ENCODE measurements at places on chromosomes 6 and 20.

- DNase-seq: no peak
These were observed 186.6 kb upstream of the OPRM1 start for GRCh38 chr6:153852481-153852880.

DNA sequence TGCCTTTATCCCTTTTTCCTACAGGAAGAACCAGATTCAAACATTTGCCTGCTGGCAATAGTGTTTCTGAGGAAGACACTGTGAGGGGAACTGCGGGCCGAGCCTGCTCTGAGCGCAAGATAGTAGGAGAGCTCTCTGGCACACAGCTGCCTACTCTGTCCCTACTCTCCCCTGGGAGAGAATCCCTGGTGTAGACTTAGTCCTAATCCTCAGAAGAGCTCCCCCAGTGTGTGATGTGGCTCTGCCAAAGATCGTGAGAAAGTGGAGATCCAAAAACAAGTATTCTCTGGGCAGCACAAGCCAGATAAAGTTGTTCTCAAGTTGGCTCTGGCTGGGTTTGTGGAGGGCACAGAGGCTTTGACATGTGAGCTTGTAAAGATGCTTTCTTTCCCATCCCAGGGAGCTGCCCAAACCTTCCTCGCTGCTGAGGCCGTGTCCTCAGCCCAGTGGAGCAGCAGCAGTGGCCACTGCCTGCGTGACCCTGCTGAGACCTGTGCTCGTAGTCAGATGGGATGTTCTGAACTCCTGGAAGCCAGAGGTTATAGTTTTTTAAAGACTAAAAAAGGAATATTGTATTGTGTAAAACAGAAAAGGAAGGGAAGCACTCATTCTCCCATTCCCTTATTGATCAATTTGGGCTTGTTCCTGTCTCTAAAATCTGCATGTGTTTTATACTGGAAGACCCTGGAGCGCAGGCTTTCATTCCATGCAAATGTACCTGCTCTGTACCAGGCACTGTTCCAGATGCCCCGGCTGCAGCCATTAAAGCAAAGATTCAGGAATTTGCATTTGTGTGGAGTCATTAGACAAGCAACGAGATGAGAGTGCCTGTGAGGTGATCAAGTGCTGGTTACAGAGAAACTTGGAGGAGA is 30.7 kb downstream of the PNLDC1 start:
- DNase-seq: no peak

GRCh38 chr6:170091639-170092579 is 199.0 kb downstream of the DLL1 start:
- no peak for DNase-seq

DNA sequence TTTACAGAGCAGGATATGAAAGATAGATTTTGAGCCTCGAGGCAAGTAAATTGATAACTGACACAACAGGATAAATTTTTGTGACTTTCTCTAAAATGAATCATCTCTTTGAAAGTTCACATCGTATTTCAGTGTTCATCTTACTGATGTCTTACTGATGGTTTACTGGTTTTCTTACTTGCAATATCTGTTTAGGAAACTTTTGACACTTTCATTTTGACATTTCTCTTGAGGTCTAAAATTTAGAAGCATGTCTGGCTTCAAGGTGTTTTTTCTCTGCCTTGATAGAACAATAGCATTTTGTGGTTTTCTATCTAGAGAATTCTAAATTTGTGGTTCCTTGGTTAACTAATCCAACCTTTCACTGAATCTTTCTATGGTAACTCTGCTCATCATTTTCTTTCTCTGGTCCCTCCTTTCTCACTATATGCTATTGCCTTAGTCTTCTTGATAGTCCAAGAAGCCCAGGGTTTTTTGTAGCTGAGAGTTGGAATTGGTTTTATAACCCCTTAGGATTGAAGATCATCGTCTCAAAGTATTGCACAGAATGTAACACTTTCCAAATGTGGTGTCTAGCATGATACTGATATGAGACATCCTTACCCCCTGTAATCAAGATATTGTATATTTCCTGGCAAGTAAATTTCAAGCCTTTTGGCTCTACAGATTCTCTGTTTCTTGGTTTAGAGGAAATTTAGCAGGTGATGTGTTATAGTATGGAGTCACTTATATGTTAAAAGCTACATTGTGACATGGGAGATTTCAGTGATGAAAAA is 98.7 kb downstream of the RNF144B start:
- DNase-seq: no peak

- DNase-seq: no peak
These were observed 21.2 kb downstream of the ROS1 start for GRCh38 chr6:117404548-117404947.

DNA sequence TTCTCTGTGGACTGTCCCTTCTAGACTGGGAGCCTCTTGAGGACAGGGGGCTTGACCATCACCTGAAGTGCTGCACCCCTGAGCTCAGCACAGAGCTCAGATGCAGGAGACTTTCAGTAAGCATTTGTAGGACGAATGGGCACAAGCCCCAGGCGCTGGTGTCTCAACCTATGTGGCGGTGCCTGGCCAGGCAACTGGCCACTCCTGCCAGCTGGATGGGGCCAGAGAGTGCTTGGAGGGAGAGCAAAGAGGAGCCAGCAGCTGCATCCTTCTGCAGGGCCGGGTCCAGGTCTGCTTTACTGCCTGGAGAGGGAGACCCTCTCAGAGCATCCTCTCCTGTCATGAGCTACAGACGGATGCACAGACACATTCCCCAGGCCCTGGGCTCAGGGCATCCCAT is 4.5 kb downstream of the PHACTR3 start:
- DNase-seq: no peak

DNA sequence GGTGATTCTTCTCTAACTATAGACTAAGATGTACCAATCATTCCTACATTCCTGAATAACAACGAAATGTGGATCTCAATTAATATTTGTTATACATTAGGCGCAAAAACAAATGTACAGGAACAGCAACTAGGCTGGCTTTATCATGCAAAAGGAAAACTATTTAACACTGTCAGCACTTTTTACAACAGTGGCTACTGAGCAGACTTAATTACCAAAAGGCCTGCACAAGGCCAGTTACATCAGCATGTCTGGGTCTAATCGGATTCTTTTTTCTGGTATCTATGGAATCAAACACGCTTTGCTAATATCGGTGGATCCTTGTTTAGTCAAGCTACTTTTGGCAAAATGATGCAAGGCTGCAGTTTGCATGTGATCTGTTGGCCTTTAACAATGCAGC is 176.5 kb downstream of the UBE3D start:
- no peak for DNase-seq

- no peak for DNase-seq
These were observed 237.2 kb upstream of the PRND start for GRCh38 chr20:4484379-4484997.

- DNase-seq: no peak
These were observed 235.0 kb downstream of the GMPR start for GRCh38 chr6:16473184-16473907.

- DNase-seq: no peak
These were observed 106.7 kb downstream of the SLX4IP start for GRCh38 chr20:10541668-10542411.

GRCh38 chr6:16730738-16731477 is 30.4 kb downstream of the ATXN1 start:
- DNase-seq: no peak

DNA sequence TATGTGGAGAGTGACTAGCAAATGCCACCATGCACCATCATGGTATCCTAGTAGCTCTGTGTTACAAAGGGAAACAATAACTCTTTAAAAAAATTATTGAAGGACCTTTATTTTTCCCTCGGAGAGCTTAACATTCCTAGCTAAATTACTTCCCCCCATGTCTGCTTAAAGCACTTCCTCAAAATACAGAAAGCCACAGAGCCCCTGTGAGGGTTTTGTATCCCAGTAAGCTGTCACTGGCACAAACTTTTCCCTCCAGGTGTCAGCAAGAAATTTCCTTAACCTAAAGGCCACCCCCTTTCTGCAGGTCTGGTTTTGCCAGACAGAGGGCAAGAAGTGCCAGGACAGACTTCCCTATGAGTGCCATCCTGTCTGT is 340.0 kb upstream of the PRDM1 start:
- DNase-seq: no peak

DNA sequence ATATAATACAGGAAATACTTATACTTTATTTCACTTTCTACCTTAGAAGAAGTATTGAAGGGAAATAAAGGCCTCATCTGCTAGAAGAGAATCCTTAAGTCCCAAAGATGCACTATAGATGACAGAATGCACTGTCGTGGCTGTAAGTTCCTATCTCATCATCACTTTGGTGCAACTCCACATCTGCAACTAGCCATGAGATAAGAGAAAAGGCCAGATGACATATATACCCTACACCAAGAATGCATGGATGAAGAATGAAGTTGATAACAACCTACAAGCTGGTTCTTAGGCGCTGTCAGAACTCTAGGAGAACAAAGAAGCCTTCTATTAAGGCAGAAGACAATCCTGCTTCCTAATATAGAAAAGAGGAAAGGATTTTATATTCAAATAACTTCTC is 11.6 kb upstream of the PLN start:
- no peak for DNase-seq

GRCh38 chr20:54340667-54341081 is 132.8 kb downstream of the PFDN4 start:
- DNase-seq: no peak

DNA sequence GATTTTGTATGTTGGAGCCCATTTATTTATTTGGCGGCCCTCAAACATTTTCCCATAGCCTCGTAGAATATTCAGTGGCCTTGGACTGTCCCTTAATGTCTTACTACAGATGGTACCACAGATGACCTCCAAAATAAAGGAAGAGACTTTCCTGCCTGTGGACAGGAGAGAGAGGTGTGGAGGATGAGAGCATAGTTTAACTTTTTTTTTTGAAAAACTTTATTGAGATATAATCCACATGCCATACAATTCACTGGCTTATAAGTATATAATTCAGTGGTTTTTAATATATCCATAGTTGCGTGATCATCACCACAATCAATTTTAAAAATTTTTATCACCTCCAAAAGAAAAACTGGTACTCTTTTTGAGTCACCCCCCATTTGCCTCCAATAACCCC is 4.6 kb upstream of the PPP1R16B start:
- no peak for DNase-seq

DNA sequence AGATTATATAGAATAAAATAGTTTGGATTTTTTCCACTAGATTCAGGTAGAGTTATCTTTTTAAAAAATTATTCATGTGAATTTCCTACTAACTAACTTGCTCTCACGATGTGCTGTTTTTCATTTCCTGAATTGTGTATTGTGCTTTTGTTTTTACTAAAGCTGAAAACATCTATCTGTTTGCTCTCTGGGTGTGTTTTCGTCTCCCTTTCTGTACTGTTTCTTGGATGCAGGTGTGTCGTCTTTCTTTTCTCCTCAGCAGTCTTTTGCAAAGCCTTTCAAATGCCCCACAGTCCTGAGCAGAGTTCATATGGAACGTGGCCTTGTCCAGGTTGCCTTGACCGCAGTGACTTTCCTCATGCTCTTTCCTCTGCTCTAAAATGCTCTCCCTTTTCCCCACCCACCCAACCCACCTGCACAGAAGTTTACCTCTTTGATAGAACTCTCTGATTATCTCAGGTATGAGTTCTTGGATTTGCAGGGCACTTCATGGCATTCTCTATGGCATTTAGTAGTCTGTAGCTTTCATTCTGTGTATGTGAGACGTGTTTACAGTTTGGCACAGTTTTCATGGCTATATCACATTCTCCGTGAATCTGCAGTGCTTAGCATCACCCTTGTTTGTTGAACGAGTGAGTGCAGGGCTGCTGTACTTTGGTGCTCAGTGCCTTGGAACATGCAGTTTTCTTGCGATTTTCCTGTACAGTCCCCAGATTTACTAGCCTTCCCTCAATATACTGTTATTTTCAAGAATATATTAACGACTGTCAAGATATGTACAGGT is 77.1 kb downstream of the FARS2 start:
- DNase-seq: no peak

DNA sequence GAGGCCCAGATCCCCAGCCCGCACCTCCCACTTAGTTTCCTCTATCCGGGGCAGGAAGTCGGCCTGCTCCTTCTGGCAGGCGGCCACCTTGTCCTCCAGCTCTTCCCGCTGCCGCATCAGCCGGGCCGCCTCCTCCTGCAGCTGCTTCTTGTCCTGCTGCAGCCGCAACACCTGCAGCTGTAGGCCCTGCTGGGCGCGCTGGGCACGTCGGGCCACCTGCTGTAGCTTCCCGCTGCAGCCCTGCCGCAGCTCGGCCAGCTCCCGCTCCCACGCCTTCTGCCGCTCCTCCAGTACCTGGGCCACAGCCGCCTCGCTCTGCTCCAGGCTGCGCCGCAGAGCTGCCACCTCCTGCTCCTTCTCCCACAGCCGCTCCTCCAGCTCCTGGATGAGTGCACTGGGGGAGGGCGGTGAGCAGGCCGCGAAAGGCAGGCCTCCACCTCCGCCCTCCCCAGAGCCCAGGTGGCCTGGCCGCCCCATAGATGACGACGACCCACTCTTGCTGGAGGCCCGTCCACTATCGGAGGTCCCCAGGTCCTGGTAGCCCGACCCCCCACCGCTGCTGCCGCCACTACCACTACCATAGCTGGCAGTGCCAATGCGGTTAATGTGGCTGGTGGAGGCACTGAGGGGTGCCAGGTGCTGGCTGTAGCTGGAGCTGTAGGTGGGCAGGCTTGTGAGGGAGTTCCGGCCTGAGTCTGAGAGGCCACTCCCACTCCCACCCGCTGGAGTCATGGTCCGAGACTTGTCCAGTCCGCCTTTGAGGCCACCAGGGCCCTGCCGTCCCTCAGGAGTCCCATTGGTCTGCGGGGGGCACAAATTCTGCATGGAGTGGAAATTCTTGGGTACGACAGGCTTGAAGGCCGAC is 6.0 kb upstream of the FASTKD5 start:
- no peak for DNase-seq

Data from esophagus squamous epithelium (tissue), 5 donors.